ENCODE measurements at places on chromosomes 13 and 19.

- no peak for DNase-seq
These were observed 592.0 kb upstream of the KLF12 start for GRCh38 chr13:74726206-74726605.

- DNase-seq = peak; percentile 73
These were observed at the start of gene SMAD9 for GRCh38 chr13:36919833-36920615. Gene SMAD9 (minus strand): TSS chr13:36920238. CDS start chr13:36879689, 40,549 bp downstream.

GRCh38 chr13:78147905-78148304 lies 229.3 kb upstream of the EDNRB start:
- DNase-seq = no peak

- no peak for DNase-seq
These were observed 256.4 kb downstream of the IRS2 start for GRCh38 chr13:109529964-109530363.

GRCh38 chr19:6737873-6738786 lies 750 bp upstream of the GPR108 start:
- no peak for DNase-seq

- DNase-seq = peak; percentile 67
These were observed 6.5 kb downstream of the MED29 start for GRCh38 chr19:39397360-39398296.

DNA sequence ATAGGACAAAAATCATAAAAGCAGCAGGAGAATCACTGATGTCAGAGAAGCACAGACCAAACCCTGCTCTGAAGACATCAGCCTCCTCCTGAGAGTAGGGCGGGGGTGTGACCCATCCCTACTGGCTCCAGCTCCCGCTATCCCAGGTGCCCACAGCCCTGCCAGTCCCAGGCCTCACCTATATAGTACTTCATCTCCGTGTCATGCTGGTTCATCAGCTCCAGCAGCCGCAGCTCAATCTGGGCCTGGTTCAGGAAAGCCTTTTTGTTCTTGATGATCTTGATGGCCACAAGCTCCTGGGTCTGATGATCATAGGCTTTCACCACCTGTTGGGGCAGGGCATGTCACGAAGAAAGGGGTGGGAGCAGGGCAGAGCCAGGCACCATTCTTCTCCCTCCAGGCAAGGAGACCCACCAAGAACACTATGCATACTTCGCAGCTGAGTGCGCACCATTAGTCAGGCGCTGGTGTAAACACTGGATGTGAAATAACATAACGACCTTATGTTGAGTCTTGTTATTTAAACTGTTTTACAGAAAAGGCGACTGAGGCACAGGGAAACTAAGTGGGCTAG lies 4.2 kb downstream of the DYRK1B start:
- no peak for DNase-seq

DNA sequence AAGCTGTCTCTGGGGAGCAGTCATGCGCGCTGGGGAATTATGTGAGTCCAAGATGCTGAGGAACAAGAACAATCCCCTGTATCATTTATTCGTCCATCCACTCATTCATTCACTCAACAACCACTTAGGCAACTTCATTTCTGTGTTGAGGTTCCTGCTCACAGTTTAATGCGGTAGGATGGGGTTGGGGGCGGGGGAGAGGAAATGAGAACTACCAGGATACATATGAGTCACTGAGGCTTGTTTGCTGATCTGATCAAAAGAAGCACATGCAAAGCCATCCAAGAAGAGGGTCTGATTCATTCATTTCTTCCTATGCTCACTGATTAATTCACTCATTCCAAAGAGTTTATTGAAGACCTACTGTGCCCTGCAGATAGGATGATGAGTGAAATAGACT lies 20.9 kb downstream of the ZNF536 start:
- DNase-seq = no peak

Data from NCI-H1105 (cell line).